ENCODE measurements at places on chromosomes 4 and X.

GRCh38 chr4:137694138-137694537 is 161.8 kb upstream of the PCDH18 start:
- DNase-seq = no peak

GRCh38 chr4:87130985-87131703 is 89.3 kb downstream of the KLHL8 start:
- DNase-seq = no peak

DNA sequence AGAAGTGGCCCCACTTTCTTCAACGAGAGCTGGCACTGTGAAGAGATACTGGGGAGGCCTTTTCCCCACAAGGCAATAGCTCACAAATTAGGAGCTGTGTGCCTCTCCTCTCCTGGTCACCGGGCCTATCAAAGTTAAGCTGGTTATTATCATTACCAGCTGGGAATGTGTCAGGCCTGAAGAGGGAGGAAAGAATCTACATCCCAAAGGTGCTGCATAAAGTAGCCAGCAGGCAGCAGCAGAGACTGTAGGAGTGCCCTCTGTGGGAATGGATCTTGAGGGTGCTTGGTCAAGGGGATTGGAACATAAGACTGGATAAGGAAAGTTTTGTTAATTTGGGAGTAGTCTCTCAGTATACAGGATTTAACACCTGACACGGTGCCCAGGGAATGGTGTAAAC is 9.1 kb upstream of the TMPRSS11D start:
- DNase-seq = no peak

DNA sequence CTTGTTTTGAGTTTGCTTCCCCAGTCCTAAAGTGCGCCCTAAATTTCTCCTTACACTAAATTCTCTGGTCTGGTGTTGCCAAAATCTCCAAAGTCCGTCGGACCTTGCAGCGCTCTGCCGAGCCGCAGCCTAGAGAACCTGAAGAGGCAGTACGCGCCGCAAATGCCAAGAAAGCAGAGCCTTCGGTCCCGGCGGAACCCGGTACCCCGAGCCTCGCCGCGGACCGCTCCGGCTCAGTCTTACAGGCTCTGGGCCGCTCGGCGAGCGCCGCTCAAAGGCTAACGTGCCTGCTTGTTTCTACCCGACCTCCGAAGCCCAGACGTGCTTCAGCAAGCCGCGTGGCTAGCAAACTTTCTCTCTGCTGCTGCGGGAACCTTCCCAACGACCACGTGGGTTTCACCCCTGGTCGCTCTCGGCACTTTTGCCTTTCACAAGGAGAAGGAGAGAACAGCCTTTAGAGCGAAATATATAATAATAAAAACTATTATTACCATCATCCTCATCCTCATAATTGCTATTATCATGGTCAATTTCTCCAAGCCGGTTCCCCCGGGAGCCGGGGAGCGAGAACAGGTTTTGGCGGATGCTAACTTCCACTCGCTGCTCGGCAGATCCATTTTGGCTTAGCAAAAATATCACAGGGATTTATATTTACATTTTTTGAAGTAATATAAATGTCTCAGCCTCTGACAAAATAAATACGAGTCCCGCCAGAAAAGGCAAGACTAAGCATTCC is 2.2 kb upstream of the HTR2C start:
- DNase-seq = no peak

GRCh38 chr4:17288151-17288550 is 223.7 kb downstream of the QDPR start:
- no peak for DNase-seq

DNA sequence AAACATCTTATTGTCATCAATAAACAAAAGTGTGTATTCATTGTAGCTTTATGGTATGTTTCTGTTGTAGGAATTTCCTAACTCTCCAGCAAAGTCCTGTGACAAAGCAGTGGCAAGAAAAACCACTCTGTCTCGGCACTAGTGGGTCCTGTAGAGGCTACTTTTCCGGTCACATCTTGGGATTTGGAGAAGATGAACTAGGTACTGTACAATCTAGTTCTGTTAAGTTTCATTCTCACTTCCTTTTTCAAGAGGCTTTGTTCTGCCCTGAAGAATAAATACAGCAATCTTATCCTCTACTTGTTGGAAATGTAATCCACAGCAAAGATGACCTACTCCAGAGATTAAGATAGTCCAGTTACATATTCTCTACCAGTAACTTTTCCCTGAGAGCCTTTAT is 69.3 kb downstream of the HHIP start:
- DNase-seq = no peak

DNA sequence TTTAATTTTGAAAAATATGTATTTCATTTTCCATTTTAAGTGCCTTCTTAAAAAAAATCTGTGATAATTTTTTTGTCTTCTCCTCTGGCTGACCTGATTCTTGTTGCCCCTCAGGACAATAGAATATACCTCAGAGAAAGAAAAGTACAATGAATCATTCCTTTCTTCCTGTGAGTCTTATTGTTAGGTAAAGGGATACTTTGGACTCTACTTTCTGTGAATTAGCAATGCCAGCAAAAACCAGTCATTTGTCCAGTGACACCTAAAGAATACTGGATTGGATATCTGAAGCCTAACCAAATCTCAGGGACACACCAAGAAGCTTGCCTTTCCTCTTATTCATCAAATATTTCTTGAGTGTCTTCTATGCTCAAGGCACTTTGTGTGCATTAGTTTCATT is 102.1 kb downstream of the AREG start:
- no peak for DNase-seq

DNA sequence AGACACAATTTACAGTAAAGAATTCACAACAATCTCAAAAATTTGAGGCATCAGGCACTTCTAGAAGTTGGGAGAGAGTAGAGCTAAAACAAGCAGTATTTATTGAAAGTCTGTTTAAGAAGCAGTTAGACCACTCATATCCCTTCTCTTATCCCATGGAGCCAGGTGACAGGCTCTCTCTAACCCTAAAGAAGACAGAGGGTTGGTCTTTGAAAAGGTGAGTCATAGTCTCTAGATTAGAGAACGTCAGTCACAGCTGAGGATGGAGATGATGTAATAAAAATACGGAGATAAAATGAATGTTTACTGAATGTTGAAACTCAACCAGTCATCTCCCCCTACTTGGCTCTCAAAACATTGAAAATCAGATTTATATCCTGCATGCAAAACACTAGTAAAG is 223.8 kb downstream of the CHIC2 start:
- DNase-seq = no peak

GRCh38 chrX:100648458-100649417 is 4.7 kb downstream of the SRPX2 start:
- DNase-seq = no peak

- DNase-seq = no peak
These were observed 73.9 kb downstream of the RTL5 start for GRCh38 chrX:72057849-72058248.

GRCh38 chr4:236028-236427 is 69.2 kb downstream of the ZNF732 start:
- DNase-seq = no peak

DNA sequence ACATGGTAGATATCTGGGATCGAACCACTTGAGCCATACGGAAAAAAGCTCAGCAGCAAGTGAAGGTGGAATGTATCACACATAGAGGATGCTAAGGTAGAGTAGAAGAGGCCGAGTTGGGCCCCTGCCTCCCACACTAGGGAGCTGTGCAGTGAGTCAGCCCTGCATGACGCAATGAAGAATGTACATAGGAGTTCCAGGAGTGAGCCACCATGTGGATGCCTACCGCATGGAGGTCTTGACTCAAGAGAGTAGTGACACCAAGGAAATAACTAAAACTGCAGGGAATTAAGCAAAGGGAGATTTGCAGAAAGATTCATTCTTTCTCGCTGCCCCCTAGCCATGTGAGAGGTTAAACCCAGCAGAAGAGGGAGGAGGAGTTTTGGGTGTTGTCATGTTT is 389.6 kb upstream of the IGFBP7 start:
- no peak for DNase-seq

DNA sequence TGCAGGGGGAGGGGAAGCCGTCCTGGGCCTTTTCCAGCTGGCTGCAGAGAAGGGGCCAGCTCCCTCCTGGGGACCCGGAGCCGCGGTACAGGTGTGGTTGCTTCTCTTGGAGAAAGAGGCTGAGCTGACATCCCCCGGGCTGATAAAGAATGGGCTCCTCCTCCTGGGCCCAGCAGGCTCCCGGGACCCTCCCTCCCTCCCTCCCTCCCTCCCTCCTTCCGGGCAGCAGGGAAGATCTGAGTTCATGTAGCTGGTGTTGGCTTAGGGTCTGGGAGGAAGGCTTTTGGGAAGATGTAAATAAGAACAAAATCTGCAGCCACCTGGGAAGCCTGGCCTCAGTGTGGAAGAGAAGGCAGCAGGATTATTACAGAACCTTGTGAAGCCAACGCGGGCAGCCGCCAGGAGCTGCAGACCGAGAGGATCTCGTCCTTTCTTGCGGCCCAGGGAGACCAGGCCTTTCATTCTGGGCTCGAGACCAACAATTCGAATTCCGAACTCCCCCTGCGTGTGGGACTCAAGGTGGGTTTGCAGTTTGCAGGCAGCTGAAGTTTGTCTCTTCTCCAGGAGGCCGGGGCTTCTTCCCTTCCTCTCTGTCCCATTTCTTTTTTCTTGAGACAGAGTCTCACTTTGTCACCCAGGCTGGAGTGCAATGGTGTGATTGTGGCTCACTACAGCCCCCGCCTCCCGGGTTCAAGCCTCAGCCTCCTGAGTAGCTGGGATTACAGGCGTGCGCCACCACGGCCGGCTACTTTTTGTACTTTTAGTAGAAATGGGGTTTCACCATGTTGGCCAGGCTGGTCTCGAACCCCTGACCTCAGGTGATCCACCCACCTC is at the start of gene PLCXD1:
PLCXD1 (plus strand) TSS at position 216 of the 834 bp plus-strand sequence. CDS start 2,807 bp downstream, outside the sequence.
- no peak for DNase-seq

GRCh38 chr4:104859601-104860237 is 287.0 kb upstream of the TET2 start:
- no peak for DNase-seq

DNA sequence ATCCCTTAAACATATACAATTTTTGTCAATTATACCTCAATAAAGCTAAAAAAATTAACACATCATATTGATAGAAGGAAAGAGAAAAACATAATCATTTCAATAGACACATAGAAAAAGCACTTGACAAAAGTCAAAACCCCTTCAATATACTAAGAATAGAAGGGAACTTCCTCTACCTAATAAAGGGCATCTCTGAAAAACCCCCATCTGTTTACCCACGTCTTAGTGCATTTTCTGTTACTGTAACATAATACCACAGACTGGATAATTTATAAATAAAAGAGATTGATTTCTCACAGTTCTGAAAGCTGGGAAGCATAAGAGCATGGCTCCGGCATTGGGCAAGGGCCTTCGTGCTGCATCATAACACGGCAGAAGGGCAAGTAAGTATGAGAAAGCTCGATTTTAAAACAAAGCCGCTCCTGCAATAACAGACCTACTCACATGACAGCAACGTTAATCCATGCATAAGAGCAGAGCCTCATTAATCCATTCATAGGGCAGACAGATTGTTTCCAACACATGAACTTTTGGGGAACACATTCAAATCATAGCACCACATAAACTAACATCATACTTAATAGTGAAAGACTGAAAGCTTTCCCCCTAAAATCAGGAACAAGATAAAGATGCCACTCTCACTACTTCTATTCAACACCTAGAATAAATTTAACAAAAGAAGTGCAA is 15.7 kb downstream of the STEEP1 start:
- no peak for DNase-seq

GRCh38 chr4:26493461-26493860 is 3.2 kb upstream of the CCKAR start:
- DNase-seq = no peak

- no peak for DNase-seq
These were observed 24.4 kb downstream of the PJA1 start for GRCh38 chrX:69140837-69141236.

DNA sequence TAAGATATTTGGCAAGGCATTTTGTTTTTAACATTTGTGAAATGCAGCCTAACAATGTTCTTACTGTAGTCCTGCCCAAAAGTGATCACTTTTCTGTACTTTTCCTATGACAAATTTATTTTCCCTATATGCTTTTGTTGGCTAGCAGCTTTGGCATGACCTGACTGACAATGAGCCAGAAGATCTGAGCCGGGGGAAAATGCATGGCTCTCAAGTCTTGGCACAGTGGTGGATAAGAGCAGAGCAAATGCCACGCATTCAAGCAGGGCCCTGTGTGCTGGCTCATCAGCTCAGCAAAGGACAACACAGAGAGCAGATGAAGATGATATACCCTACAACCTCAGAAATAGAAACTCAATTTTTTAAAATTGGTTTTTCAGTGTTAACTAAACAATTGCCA is 187.3 kb downstream of the ANAPC10 start:
- DNase-seq = no peak

DNA sequence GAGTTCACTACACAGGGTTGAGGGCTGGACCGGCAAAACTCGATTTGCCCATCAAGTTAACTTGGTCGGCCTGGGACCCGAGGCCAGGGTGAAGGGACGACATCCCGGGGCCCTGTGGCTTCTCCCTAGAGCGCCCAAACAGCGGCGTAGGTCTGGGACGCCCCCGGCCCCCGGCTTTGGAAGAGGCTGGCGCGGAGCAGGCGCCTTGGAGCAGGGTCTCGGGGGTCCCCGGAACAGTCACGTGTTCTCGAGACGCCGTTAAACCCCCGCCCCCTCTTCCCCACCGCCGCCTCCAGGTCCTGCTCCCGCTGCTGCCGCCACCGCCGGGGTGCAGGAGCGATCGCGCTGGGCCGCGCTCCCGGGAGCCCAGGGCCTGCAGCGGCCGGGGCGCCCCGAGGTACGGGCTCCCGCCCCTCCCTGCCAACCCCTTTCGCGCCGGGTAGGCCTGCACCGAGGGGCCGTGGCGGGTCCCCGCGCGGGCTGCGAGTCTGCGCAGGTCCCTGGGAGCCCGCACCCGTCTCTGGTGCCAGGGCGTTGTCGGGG is at the start of gene NPY5R:
NPY5R (plus strand) TSS at position 289 of the 543 bp plus-strand sequence. CDS start 6,382 bp downstream, outside the sequence.
- no peak for DNase-seq

DNA sequence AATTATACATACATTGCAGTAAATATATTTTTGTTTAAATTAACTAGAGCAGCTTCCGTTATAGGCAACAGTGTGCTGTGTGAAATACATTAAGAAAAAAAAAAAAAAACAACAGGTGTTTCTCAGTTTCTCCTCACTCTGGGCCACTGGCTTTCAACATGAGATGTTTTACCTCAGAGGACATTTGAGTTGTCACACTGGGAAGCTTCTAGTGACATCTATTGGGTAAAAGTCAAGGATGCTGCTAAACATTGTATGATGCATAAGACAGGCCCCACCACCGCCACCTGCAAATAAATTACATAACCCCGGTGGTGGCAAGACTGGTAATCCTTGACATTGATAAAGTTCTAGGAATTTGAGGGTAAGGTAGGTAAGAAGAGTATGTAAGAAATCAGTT is 1512.2 kb downstream of the C4orf33 start:
- DNase-seq = no peak

DNA sequence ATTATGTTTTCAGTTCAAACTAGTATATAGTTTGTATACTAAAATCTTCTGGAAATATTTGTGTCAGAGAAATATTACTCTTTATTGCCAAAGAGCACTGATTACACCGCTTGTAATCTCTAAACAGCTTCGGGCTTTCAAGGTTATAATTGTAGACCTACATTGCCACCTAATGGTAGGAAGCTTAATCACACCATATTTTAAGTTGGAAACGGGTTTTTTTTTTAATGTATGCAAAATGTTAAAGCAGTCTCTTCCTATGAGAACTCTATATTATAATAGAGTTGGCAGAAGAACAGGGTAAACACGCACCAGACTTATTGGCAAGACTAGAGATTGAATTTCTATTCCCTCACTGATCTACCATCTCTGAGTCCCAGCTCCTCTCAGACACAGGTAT is 19.5 kb upstream of the NFXL1 start:
- no peak for DNase-seq

All from keratinocyte (primary cell).